ENCODE measurements at places on chromosomes 4 and X.

DNA sequence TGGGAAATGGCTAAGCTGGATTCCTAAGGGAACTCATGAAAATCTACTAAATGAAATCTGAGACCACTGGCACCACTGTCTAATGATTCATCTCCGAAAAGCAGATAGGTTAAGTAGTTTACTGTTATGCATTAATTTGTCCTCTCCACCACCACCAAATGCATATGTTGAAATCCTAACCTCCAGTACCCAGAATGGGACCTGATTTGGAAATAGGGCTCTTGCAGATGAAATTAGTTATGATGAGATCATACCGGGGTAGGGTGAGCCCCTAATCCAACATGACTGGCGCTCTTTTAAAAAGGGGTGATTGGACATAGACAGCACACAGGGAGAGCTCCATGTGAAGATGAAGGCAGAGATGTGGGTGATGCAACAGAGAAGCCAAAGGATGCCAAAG is 124.9 kb upstream of the GUCY1A1 start:
- DNase-seq: no peak

DNA sequence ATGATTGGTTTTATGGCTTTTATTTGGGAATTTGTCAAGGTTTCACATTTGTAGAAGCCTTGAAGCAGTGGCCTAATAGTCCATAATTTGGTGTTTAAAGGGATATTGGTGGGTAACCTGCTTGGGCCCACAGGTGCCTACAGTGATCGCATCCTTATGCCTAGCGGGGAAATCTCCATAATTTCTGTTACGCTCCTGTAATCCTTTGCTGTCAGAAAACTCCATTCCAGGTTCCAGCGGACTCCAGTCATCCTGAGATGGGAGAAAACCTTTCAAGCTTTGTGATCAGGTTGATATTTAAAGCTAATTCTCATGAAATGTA is 257.0 kb upstream of the JADE1 start:
- DNase-seq: no peak

DNA sequence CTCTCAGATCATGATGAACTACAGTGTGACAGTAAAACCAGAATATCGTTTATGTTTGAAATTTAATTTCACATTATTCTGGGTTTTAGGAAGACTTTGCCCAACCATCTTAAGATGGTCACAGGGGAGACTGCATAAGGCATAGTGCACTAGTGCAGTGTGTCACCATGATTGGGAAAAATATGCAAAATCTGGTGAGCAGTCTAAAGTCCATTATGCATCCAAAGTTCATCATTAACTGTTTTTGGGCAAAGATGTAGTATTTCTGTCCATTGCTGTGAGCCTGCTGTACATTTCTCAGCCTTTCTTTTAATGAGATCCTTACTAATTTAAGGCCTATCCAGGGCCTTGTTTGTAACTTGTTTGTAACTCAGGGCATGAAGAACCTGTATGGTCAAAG is 11.3 kb upstream of the MFAP3L start:
- DNase-seq: no peak

- no peak for DNase-seq
These were observed 40.9 kb downstream of the PDS5A start for GRCh38 chr4:39936565-39937418.

DNA sequence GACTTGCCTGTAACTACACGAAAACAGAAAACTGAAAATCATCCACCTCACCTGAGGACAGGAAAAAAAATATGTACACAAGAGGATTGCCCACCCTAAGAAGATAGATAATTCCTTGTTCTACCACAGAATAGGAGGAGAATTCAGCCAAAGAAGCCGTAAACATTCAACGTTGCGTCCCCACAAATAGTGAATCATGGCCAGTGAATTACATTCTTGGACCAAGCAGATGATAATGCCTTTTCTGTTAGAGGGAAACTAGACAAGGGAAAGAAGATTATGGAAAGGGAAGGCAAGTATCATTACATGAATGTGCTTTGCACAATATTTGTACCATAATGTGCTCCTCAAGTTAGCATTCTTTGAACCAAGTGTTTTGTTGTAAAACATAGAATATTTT is 95.5 kb upstream of the C1QTNF7 start:
- no peak for DNase-seq

GRCh38 chr4:74283614-74284013 is 24.7 kb upstream of the EPGN start:
- DNase-seq: no peak

DNA sequence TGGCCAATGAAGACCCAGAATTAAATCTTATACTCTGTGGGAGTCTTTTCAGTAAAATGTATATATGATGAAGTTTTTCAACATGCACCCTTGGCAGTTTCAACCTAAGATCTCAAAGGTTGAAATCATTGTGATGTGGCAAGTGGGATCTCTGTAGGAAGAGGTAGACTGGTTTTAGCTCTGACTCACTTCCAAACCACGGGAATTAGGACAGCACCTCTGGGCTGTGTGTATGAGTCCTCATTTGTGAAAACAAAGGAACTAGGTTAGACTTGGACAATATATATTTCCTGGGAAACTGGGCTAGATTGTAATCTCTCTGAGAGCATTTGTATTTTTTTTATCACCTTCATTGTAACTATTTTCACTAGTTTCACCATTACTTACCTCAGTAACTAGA is 333.0 kb downstream of the ADGRL3 start:
- no peak for DNase-seq

DNA sequence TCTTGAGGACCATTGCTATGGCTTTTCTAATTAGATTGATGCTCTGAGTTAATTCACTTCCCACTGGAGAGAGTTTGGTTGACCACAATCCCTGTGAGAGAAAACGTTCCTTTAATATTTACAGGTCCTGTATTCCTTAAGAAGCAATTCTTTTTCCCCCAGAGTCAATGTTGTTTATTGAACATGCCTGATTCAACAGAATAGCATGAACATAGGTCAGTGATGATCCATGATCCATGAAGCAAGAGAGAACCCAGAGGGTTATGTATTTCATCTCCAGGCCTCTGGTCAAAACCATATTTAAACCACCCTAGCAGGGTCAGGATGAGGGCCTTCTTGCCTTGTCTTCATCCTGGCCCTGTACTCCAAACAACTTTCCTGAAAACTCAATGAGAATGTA is 39.4 kb upstream of the EFHC2 start:
- DNase-seq: no peak

DNA sequence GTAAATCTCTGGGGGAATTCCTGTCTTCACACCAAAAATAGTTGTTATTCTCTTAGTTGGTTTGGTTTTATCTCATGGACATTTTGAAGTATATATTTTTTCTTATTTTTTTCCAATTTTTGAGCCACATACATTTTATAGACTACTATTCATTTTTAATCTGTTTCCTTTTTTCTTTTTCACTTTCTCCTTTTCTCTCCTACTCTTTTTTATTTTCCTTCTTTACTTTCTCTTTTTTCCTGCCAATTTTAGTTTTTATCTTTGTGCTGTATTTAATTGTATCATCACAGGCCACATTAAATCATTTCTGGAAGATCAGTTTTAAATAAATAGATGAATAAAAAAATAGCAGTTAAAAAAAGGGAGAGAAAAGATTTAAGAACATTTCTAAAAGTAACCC is 14.0 kb upstream of the JADE3 start:
- no peak for DNase-seq

DNA sequence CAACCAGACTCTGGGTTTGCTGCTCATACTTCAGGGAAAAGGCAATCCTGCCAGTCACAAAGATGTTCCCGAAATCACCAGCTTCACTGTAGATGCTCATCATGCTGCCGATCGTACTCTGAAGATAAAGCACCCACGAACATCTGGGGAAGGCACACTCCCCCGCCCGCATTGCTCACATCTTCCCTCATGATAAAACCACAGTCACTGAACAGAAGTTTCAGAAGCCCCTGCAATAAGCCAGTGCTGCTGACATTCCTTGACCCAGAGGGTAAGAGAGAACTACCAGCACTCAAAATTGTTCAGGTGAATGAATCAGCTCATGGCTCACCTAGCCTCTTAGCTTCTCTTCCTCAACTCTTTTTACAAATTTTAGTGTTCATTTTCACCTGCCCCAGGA is 43.1 kb downstream of the SRPX2 start:
- no peak for DNase-seq

DNA sequence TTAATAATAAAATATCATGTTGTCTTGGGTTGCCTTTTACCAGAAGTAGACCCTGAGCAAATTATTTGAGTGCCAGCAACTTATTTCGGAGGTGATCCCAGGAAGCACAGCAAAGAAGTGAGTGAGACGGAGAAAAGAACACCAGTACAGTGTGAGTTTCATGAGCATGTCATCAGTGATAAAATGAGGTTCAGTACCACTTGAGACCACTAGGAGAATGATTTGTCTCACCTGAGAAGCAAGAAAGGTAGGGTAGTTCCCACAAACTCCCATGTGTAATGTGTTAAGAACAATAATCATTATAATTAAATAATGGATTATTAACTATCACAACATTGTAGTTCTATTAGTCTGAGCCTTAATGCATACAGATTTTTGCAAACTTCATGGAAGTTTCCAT is 112.8 kb upstream of the DMD start:
- DNase-seq: no peak

DNA sequence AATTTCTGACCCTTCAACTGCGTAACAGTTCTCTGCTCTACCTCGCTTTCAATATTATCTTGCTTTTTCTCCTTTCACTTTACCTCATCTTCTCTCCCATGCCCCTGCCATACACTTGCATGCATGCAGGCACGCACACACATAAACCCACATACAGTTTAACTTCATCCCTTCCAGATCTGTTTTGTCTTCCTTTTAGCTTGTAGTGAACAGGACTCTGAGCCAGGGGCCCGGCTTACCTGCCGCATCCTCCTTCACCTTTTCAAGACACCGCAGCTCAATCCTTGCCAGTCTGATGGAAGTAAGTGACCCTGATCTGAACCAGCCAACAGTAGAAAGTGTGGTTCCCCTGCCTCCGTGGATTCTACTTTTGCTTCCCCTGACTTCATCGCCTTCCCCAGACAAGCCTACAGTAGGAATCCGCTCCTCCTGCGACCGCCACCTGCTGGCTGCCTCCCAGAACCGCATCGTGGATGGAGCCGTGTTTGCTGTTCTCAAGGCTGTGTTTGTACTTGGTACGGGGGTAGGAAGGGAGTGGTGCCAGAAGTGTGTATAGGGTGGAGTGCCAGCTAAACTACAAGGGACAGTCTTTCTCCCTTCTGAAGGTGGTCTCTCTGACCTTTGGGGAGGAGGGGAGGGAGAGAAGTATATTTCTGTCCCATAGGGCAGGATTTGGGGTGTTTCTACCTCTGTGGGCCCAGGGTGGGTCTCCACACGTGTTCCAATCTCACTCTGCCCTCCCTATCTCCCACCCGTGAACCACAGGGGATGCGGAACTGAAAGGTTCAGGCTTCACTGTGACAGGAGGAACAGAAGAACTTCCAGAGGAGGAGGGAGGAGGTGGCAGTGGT is 10.7 kb downstream of the MED12 start:
- peak; percentile 74 for DNase-seq
